CD4-positive, alpha-beta memory T cell (primary cell): ENCODE measurements at places on chromosomes 5 and 9. TPM values are rescaled to one million over a fixed set of nuclear protein-coding genes. Genes with fewer than 3 reads are reported as not detected.

The PHYHD1 gene
- 1.7 TPM for total RNA-seq

The WHRN gene
- 8.4 TPM for total RNA-seq

The CDKN2B-AS1 gene
- total RNA-seq: 1.9 TPM

The ENTREP1 gene
- total RNA-seq: not detected

The PPIC gene
- not detected for total RNA-seq

The PPP2CA gene
- total RNA-seq: 106 TPM

The G3BP1 gene
- total RNA-seq: 189 TPM

The FABP6 gene
- not detected for total RNA-seq

The SPATA6L gene
- total RNA-seq: 3.4 TPM
